ENCODE measurements at places on chromosomes 3 and 15.

GRCh38 chr15:80367094-80367493, 37.1 kb upstream of the ARNT2 start:
- no peak for DNase-seq

DNA sequence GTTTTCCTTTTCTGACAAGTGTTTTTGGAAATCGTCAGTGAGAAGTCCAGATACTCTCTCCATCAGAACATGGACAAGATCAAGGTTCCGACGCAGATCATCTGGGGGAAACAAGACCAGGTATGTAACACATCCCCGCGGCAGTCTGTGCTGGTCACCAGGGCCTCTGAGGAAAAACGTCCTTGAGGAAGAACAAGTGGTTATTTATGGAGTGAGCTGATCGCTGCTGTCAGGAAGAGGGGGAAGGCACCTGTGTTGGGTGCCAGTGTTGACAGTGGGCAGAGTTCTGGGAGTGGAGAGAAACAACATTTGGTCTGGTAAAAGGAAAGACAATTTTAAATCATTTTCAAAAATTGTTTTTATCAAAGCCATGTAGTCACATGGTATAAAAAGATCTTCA, 20.7 kb upstream of the RPP14 start:
- DNase-seq, result no peak

- no peak for DNase-seq
These were observed 34.0 kb downstream of the ZNF592 start for GRCh38 chr15:84782346-84782745.

GRCh38 chr15:67188551-67189218, 65.8 kb downstream of the AAGAB start:
- no peak for DNase-seq

DNA sequence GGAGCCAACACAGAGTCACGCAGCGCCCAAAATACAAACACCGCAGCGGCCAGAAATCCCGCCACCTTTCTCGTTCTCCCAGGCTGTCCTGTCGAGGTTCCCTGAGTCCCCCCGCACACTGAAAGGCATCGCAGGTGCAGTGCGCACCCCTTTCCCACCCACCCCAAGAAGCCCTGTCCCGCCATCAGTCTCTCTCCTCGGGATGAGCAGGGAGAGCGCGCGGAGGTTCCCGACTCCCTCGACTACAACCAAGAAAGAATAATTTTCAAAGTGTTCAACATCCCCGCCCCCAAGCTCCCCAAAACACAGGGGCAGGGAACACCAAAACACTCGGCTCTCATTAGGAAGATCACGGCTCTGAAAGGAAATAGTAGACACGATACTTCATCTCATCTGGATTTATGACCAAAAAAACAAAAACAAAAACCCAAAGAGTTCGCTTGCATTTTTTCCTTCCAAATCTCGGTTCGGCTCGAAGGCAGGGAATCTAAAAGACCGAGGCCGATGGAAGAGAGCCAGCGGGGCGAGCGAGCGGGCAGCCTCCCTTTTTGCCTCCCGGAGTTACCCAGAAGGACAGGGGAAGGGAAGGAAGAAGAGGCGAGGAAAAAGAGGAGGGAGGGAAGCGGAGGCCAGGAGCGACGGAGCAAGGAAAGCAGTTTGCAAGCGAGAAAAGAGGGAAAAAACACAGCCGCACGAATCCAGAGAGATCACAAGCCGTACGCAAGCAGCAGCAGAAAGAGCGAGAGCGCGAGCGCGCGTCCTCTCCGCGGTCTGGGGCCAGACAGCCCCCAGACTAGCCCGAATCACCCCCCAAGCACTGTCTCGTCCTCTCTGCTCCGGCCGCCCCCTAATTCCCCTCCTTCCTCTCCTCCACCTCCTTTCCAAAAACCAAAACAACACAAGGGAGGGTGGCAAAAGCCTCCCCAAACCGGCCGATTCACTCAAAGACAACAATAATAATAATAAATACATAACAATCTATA, 808 bp downstream of the BCL6 start:
- DNase-seq, result peak; percentile 32
